ENCODE measurements at places on chromosomes 5 and 9.
A peak's percentile ranks its signal among the peaks of the same experiment; 100 is the strongest.

GRCh38 chr5:43192558-43193180 lies 644 bp downstream of the NIM1K start:
- peak; percentile 1 for DNase-seq

DNA sequence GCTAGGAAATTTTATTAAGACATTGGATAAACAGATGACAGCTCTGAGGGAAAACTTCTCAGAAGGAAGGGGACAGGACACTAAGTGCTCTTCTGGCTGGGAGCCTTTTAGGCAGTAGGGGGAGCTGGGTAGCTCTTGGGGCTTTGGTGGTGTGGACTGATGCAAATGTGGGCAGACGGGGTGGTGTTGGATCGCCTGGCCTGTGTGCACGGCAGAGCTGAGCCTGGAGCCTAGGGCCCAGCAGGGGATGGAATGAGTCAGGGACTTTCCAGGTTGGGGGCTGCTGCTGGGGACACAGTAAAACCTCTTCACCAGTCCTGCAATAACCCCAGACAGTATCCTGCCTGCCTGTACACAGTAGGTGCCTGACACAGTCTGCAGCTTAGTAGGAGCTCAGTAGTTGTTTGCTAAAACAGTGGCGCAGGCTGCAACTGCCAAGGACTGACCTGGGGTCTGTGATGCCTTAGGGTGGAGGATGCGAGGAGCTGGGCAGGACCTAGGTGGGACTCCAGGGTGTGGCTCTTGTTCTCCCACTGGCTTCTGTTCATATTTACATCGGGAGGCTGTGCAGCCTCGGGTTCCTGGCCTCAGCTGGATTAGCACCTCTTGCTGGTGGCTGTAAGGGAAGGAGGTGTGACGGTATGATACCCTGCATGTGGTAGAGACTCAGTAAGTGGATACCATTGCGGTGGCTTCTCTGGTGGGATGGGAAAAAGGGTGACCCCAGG lies 83.8 kb downstream of the DAB2IP start:
- DNase-seq, result no peak

GRCh38 chr9:68822596-68823165 lies 117.6 kb downstream of the PIP5K1B start:
- no peak for DNase-seq

DNA sequence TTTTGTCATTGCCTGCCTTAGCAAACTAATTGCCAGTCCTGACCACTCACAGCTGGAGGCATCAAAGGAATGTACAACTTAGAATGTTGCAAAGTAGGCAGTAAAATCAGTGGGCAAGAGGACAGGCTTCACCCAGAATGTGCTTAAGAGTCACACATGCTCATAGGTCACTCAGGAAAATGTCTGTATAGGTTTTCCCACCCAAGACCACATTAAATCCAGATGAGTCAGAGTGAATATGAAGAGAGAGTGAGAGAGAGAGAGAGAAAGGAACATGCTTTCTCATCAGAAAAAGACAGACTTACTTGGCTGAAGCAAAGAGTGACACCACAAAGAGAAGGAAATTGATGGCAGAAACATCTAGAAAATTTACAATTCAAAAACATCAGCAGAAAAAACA lies 37.9 kb downstream of the PLEKHG4B start:
- no peak for DNase-seq

- DNase-seq, result no peak
Observed at GRCh38 chr9:104027295-104027694, 66.8 kb upstream of the SMC2 start.

GRCh38 chr9:121463026-121463807 lies 36.4 kb downstream of the GGTA1 start:
- no peak for DNase-seq

DNA sequence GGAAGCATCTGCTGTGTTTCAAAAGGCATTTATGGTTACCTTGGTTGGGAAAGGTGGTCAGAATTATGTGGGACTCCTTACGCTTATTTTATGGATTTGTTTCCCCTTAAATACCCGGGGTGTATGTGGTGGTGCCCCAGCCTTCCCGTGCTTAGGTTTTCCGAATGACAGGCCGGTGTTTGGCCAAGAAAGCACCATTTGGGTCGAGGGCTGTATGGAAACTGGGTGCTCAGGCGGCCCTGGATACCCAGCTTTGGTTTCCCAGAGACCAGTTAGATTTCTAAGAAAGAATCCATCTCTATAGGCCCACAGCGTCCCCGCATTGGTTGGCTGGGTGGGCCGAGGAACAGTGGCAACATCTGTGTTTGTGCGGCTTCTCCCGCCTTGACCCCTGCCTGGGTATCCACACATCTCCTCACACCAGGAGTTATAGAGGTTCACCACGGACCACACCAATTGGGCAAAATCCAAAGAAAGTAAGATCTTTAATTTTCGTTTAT lies 868 bp downstream of the ARHGEF28 start:
- no peak for DNase-seq

- no peak for DNase-seq
Observed at GRCh38 chr5:66757219-66757833, 161.1 kb downstream of the MAST4 start.

DNA sequence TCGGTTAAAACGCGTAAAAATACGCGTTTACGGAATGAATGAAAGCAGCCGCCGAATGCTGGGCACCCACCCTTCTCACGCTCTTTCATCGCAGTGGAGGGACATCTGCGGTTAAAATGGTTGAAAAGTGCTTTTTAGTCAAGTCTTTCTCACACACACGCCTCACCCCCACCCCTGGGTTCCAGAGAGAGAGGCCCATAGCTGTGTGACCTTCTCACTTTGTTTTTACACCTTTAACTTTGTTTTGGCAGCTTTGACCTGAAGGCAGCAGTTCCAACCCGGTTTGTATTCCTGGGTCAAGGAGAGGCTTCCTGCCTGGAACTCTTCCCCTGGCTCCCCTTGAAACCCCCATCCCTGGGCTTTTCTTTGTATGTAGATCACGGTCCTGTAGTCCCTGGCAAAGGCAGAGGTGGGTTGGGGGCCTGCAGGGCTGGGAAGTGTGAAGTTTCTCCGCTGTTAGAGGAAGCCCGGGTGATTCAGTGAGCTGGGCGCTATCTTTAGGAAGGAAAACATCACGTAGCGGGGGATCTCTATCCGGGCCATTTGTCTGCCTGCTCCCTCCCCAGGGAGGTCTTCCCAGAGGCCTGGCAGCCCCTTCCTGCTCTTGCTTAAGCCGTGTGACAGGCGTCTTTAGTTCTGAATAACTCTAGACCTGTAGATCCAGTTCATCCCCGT lies 29.6 kb downstream of the SPRY4 start:
- DNase-seq, result no peak

GRCh38 chr5:102758576-102758975 lies 3.5 kb downstream of the PAM start:
- no peak for DNase-seq

- DNase-seq, result no peak
Observed at GRCh38 chr5:110058175-110058574, 368.4 kb downstream of the MAN2A1 start.

DNA sequence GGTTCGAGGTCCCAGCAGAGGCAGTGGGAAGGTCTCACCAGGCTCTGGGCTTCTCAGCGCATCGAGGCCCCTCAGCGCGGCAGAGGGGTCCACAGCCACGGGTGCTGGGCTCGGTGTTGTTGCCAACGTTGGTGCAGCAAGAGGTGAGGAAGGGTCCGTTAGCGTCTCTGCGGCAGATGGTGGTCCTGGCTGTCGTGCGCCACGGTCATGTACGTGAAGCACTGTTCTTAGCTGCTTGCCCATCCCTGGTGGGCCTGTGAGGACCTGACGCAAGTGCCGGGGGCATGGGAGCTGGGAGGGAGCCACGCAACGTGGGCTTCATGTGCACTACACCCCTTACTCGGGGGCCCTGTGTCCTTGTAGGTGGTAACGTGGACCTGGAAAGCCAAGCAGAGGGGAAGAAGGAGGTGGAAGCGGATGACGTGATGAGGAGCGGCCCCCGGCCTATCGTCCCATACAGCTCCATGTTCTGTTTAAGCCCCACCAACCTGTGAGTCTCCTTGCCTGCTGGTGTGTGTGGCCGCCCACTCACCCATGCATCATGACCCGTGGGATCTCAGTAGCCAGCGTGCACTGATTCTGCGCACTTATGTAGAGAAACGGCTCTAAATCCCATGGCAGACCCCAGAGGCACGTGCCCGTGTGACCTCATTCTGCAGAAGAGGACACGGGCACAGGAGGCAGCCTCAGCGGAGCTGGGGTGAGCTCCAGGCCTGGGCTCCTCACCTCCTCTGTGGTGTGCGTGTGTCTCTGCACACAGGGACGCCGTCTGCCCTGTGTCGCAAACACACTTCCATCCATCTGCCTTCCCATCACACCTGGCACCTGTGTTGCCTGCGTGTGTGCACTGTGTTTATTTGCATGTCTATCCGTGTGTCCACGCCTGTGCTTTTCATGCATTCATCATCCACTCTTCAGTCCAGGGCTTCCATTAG lies 166.1 kb downstream of the CACNA1B start:
- DNase-seq, result no peak

GRCh38 chr5:34486160-34486848 lies 169.8 kb upstream of the RAI14 start:
- peak; percentile 61 for DNase-seq

DNA sequence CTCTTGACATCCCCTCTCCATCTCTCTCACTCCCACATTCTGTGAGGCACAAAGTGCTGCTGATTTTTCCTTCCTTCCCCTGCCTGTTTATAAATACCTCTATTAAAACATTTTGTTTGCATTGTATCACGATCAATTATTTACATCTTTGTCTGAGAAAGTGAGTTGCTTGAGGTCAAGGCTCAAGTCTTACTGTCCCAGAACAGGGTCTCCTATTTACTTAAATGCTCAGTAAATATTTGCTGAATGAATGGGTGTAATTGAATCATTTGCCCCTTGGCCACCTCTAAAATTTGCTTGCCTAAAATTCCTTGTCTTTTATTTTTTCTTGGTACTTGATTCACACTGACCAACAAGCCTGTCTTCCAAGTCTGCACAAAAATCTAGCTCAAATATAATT lies 103.5 kb downstream of the ZNF462 start:
- DNase-seq, result no peak

GRCh38 chr9:14608540-14608939 lies 84.7 kb downstream of the ZDHHC21 start:
- no peak for DNase-seq

GRCh38 chr5:175638305-175638704 lies 19.6 kb upstream of the HRH2 start:
- DNase-seq, result no peak

DNA sequence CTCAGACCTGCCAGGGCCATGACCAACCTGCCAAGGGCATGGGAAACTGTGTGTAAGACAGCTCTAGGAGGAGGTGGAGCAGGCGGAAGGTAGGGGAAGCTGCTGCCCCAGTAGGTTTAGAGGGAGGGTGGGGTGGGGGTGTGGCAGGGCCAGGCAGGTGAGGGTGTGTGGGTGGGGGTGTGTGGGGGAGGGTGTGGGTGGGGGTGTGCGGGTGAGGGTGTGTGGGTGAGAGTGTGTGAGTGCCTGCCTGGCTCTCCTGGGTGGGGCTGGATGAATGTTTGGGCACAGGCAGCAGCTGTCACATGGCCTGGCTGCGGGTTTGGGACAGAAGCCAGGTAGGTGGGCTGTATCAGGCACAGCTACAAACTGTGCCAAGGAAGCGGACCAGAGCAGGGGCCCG lies 8.8 kb upstream of the N4BP3 start:
- DNase-seq, result no peak

DNA sequence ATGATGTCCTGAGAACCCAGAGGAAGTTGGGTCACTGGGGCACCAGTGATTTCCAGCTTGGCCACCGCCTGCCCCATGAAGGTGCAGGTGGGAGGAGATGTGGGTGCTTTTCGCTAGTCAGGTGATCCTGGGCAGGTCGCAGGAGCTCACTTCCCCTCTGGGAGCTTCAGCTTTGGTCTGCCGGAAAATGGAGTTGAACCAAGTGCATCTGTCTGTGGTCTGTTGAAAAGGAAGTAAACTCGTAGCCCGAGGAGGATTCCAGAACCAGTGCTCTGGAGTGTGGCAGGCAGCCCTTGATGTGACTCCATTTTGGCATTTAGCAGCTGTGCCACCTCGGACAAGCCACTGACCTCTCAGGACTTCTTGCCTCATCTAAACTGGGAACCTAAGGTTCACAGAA lies 81.8 kb upstream of the HRH2 start:
- no peak for DNase-seq

- DNase-seq, result no peak
Observed at GRCh38 chr9:79166005-79166404, 405.8 kb upstream of the TLE4 start.

DNA sequence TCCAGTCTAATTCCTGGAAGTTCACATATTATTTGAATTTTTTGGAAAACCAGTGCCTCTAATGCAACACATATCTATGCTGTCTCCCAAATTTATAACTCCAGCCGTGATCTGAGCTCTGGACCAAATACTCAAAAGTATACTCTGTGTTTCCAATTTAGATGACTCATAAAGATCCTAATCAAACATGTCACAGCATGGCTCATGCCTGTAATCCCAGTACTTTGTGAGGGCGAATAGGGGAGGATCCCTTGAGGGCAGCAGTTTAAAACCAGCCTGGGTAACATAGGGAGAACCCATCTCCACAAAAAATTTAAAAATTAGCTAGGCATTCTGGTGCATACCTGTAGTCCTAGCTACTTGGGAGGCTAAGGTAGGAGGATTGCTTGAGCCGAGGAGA lies 388.0 kb downstream of the CDH12 start:
- no peak for DNase-seq

GRCh38 chr5:105872569-105873270 lies 1798.0 kb downstream of the EFNA5 start:
- no peak for DNase-seq

DNA sequence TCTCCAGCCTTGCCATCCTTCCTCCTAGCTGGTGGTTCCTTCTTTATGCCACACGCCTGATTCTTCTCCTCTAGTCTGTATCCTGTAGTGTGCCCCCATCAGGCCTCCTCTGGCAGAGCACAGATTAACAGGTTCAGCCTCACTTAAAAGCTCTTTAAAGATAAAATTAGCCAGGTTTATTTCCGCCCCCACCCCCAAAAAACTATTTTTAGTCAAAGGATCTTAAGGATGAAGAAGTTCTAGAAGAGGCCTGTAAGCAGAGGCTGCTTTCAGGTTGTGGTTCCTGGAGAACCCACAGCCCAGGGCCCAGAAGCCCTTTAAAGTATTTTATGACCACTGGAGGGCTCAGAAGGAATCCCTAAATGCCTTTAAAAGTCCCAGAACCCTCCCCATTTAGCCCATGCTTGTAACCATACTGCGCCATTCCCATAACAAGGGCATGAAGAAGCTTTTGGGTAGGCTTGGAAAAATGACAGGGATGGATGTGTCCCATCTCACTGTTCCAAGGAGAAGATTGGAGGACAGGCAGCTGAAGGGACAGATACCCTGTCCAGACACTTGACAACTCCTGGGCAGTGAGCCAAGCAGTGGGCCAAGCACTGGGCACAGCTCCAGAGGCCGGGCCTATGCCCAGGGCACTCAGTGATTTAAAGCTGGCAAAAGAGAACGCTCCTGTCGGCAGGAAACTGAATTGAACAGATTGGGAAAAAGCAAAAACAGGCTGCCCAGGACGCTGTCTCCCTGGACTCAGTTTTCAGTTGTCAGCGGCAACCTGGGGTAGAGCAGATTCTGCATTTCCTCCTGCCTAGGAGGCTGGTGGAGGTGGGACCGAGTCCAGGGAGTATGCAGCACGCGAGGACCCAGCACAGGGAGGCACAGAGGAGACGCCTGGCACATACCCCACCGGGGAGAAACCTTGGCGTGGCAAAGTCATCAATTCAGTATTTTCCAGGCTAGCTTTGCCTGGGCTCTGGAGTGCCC lies 106.3 kb upstream of the SSBP2 start:
- DNase-seq, result no peak
